ENCODE measurements at places on chromosomes 3 and 15.

DNA sequence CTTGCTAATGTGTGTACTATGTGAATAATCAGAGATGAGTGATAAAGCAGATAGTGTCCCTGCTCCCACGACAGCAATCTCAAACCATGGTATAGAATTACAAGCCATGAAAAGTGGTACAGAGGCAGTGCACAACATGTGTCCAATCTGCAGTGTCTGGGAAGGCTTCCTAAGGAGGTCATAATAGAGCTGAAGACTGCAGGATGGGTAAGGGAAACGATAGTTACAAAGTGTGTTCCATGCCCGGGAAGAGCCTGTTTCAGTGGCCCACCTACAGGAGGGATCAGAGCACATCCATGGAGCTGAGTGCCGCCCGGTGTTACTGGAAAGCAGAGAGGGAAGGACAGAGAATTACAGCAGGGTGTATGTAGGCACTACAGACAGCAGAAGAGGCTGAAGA is 48.9 kb downstream of the PAK2 start:
- no peak for DNase-seq

DNA sequence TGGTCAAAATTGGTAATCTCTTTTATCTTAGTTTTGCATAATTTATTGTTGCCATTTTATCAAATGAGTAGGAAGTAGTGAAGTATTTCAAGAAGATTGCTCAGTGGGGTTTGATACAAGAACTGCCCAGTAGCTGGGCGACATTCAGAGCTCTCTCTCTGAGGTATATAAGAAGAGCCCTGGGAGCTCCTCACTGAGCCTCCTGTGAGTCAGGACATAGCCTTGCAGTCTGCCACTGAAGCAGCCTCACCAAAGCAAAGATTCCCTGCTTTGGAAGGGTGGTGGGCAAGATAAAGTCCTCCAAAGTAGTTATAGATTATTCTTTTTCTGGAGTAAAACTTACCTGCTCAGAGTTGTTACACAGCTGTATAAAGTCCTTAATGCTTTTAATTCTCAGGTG is 26.1 kb downstream of the SKIL start:
- no peak for DNase-seq

- DNase-seq: no peak
These were observed 4.6 kb downstream of the FGD5 start for GRCh38 chr3:14823393-14823792.

DNA sequence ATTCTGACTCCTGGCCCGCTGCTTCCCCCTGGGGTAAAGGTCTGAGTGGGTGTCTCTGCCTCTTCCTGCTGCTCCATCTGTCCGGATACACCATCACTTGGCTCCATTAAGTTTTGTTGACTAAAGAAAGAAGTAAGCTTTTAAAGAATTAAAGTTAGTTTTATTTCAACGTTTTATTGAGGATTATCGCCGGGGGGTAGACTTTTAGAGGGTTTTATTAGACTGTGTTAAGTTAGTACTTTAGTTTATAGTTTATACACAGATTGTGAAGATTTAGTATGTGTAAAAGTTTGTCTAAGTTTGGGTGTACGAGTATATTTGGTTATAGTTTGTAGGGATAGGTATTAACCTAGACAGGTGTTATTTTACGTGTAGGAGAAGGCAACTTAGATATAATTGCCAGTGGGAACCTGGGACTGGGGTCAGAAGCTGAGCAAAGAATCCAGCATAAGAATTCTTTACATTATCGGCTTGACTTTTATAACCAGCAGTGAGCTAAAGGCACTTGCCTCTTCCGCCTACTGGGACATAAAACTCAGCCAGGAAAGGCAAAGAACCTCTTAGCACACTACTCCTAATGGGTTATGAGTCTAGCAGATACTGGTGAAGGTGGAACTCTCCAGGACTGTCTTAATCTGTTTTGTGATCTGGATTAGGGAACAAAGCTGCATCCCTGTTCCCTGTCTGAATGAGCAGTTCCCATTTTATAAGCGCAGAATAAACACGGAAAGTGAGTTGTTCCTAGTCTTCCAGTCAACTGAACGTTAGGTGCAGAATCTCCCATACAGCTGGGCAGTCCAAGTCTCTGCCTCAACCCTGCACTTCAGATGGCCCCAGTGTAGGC is 131.3 kb downstream of the FAM43A start:
- no peak for DNase-seq

GRCh38 chr3:117463276-117464115 is 753.9 kb downstream of the TUSC7 start:
- DNase-seq: no peak

DNA sequence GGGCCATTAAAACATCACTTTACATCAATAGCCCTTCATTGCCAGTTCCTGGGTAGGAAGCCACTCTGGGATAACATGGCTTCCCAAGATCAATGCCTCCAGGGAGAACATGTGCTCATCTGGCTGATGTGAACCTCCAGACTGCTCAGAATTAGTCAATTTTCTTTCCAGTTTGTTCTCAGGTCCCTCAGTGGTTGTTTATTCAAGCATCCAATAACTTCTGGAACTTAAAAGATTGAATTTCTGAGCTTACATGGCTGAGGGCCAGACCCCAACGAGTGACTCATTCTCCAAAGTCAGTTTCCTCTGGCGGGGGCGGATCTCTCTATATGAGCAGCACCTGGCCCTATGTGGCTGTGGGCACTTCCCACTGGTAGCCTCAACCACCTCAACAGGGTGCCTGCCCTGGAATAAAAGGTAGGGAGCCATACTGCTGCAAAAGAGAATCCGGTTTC is 34.0 kb downstream of the LYZL4 start:
- no peak for DNase-seq

DNA sequence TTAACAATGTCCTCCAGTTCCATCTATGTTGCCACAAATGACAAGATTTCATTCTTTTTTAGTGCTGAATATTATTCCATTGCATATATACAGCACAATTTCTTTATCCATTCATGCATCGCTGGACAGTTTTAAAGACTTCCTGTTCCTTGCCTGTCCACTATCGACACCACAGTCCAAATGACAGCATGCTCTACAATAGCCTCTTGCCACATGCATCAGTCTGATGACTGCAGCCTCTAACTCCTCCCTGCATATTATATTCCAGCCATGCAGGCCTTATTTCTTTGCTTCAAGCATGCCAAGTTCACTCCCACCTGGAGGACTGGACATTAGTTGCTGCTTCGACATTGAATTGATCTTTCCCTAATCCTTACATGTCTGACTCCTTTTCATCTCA is 306.2 kb downstream of the FOXP1 start:
- DNase-seq: no peak

GRCh38 chr15:98943601-98944151 is 63.9 kb downstream of the PGPEP1L start:
- no peak for DNase-seq

DNA sequence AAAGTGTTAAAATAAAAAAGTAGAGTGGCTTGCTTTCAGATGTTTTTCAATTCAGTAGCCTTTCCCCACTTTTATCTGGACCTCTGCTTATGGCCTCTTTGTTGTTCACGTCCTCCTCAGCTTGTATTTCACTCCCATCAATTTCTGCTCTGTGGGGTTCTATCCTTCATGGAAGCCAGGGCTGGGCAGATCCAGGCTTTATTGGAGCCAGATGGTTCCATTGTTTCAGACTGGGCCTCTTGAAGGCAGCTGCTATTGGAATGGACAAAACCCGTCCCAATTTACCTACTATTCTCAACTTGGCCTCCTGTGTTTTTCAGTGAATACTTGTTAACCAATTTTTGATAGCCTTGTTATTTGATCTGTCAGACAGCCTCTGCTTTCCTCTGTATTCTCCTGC is 10.9 kb upstream of the AADACL2 start:
- no peak for DNase-seq

DNA sequence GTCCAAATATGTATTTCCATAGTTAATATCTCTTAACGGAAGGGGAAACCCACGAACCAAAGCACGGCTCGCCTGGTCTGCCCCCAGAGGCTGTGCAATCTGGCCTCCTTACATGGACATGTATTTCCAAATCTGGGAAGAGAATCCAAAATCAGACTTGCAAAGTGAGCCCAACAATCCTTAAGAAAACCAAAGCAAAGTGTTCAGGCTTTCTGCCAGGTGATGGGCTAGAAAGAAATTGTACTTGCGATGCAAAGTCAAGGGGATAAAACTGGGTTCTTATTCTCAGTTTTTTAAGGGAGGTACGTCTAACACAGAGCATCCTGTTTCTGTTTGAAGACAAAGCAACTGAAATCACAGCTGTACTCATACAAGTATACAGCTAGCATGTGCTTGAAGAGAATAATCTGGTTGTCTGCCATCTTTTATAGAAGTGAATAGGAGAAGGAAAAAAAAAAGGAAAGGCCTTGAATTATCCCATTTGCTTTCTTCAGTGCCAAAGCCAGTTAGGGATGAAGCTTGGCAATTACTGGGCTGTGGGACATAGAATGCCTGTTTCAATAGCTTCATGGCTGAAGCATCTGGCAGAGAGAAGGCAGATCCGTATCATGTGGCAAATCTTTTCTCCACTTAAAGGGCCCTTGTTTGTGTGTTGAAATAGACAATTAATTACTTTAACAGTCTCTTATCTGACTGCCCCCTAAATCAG is 48.4 kb downstream of the LRIG1 start:
- no peak for DNase-seq

DNA sequence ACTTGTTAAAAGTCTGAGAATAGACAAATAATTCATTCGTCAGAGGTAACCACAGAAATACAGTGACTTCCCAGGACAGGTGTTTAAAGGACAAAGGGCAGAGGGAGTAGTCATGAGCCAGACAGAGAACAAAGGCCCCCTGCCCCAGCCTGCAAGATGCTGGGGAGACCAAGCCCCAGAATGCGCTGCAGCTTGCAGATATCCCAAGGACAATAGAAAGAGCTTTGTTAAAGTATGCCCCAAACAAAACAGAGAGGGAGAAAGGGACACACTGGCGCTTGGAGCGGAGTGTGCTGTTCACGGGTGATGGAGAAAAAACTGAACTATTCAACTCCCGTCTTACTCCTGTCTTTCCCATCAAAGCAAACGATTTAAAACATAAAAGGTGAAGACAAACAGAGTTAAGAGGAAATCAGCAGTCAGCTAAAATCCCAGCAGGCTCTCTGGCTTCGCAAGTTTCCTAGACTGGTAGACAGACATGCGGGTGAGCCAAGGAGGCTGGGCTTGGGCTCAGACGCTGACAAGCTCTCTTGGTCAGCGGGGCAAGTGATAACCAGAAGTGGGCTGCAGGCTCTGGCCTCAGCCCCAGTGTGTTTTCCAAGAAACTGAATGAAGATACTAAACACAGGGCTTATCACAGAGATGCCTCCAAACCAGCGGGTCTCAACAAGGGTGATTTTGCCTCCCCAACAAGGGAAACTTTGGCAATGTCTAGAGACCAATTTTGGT is 130.1 kb downstream of the UACA start:
- no peak for DNase-seq

DNA sequence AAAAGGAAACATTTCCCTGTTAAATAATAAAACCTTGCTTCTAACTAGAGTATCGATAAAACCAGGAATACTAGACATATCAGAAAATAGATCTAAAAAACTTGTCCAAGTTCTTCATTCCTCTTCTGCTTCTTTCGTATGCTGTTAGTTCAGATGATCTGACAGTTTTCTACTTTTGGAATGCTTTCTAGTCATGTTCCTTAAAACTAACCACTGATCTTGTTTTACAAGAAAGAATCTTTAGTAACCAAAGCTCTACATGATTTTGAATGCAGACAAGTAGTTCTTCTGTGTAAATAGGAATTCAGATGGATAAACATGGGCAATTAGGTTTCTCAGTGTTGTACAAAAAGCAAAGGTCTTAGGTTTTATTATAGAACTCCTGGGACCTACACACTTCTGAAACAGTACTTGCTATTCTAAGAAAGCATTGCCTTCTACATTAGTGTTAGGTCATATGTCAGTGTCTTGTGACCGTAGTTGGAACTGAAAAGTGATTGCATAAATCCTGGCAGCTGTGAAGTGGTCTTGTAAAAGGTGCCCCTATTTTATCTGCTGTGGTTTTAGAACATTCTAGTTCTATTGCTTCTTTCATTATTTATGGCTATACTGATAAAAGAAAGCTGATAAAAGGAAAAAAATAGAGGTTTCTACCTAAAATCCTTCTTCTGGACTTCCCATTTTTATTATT is 40.7 kb downstream of the SNRK start:
- no peak for DNase-seq

DNA sequence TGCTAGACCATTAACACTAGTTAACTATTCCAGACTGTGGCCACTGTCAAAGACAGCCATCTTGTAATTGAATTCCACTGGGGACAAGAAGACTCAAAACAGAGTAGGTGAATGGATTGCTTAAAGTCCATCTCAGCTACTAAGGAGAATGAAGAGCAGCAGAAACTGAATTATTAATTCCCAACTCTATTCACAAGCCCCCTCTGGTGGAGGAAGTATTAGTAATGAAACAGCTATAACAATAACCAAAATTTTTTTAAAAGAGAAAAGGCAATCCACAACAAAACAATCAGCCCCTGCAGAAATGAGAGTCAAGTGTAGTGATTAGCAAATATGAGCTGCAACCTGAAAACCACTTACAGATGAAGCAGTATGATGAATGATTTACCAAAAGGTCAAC is 302.8 kb downstream of the FHIT start:
- no peak for DNase-seq

DNA sequence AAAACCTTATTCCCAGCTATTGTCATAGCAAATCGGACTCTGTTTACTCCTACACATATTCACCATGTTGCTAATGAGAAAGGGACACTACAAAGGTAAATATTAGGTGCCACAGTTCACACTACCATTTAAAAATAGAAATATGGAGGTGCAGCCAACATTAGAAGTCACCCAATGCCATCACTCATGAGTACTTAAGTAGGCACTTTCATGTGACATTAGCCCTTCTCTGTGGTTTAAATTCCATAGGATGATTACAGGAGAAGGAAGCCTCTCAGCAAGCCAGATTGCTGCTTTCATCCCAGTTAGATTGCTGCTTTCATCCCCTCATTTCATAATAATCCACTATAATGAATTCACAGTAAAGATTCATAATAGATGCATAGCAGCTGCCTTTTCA is 376.8 kb upstream of the ALCAM start:
- DNase-seq: no peak

GRCh38 chr15:52481915-52482314 is 46.8 kb downstream of the MYO5A start:
- no peak for DNase-seq

GRCh38 chr3:105800320-105800719 is 68.5 kb downstream of the CBLB start:
- DNase-seq: no peak

DNA sequence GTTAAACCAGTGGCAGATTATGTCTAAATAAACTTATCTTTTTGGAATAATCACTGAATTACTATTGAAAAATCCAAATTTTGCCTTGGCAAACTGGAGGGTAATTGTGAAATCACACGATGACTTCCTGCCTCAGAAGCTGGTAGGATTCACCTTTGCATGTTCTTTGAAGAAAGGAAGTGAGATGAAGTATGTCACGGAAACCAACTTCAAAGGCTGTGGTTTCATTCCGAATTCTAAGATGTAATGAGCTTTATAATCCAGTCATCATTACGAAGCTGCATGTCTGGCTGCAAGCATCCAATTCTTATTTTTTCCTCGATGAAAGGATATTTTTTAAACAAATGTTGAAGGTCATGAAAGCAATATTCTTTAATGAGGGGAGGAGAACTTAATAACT is 15.0 kb upstream of the ZBED2 start:
- DNase-seq: no peak
